Fibroblast of upper back skin (primary cell): ENCODE measurements at places on chromosomes 1 and 21.

GRCh38 chr1:182785181-182785580 lies 4.4 kb upstream of the NPL start:
- DNase-seq: no peak

GRCh38 chr1:210723646-210724045 lies 394.9 kb downstream of the HHAT start:
- DNase-seq: no peak

DNA sequence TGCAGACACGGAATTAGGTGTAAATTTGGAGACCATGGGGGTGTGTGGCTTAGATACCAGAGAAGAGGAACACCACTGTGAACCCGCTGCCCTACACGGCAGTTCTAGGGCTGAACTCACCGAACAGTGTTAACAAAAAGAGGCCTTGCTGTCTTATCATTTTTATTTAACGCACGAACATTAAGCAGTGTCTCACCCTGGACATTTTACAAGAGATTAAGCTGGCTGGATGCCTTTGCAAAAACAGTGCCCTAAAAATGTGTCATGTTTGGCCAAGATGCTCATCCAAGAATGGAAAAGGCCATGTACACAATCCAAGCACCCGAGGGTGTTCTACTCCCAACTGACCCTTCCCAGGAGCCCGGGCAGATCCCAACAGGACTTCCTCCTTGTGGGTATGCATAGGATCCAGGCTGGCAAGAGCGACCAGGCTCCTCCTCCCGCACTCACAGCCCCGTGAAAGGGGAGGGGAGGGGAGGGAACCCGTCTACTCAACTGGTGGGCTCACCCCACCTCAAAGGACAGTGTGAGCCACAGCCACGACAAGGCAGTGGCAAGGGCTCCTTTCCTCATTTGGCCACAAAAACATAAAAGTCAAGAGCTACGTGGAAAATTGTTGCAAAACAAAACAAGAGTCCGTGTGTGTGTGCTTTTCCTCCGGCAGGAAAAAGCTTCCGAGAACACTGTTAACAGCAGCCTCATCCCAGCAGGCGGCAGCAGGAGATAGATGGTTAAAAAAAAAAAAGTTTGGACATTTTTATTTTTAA lies 20.3 kb downstream of the C2CD2 start:
- peak; percentile 34 for DNase-seq

- peak; percentile 34 for DNase-seq
These were observed 7.0 kb downstream of the FBLIM1 start for GRCh38 chr1:15765495-15766194.

- DNase-seq: peak; percentile 94
These were observed 21.4 kb downstream of the CNIH3 start for GRCh38 chr1:224637515-224637914.

DNA sequence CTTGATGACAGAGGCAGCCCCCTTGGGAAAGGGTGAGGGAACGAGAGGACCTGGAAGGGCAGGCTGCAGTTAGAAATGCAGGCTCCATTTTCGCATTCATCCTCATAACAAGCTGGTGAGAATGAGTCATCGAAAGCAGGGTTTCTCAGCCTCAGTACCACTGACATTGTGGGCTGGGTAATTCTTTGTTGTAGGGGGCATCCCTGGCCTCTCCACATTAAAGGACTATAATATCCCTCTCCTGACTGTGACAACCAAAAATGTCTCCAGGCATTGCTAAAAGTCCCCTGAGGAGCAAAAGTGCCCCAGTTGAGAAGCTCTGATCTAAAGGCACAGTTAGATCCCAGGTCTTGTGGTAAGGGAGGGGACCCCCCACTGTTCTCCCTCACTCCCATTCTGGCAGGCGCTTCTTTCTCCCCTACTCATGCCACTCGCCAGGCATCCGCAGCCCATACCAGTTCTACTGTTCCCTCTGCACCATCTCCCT lies 20.4 kb downstream of the KCNN3 start:
- DNase-seq: no peak

GRCh38 chr1:204659056-204659455 lies 26.5 kb downstream of the LRRN2 start:
- DNase-seq: no peak

GRCh38 chr1:29222686-29223085 lies 8.0 kb downstream of the MECR start:
- DNase-seq: no peak

DNA sequence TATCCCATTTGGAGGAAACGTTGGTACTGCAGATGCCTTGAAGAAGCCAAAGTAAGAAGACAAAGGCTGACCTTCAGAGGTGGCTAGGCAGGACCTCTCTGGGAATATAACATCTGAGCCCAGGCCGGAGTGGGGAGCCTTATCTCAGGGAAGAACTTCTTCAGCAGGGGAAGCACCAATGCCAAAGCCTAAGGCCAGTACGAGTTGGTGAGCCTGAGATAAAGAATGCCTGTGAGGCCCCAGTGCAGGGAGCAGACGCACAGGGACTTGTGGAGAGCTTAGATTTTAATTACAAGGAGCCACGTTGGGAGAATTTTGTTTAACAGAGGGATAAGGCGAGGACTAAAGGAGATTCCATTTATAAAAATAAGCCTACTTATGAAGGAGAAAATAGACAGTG lies 468.8 kb upstream of the RUNX1 start:
- DNase-seq: no peak

DNA sequence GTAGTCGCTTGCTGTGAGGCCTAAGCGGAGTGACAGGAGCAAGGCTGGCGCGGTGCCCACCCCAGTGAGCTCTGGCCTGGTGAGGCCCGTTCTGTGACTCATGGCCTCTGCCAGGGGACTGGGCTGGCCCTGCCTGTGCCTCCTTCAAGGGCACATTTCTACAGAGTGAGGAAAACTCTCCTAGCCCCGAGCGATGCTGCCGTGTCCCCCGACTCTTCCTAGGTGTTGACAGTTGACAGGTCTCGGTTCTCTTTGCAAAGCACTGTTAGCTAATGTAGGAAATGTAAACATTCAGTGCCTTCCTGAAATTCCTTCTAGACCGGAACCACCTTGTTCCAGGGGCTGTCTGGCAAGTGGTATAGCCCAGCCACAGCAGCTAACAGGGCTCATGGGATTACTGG lies 43.9 kb downstream of the ABCG1 start:
- DNase-seq: peak; percentile 3

- DNase-seq: no peak
These were observed 30.4 kb downstream of the TRIT1 start for GRCh38 chr1:39852876-39853275.

- no peak for DNase-seq
These were observed 45.7 kb downstream of the ACOT7 start for GRCh38 chr1:6347641-6348487.

DNA sequence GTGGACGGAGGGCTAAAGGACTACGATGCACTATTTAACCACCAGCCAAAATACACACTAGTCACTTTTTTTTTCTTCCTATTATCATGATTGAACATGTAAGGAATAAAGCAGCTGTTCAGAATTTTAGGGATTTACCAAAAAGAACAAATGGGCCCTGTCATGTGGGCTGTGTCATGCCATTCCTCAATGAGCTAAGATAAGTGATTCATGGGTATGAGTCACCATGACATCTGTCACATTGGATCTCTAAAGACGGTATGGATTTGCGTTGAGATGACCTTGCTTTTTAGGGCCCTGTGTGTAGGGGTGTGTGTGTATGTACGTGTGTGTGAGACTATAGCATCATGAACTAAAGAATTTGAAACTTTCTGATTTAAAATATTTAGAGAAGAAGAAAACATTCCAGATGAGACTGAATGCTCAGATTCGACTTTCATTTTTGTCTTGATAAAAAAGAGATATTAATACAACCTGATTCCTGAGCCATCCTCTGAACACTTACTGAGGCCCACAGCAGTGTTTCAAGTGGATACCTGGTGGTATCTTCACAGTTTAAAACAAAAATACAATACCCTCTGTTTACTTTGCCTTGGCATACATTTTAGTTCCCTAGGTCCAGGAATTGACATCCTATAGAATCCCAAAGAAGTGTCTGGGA lies 246.1 kb upstream of the DUSP10 start:
- peak; percentile 81 for DNase-seq

GRCh38 chr1:235938709-235939479 lies 72.2 kb upstream of the LYST start:
- no peak for DNase-seq

DNA sequence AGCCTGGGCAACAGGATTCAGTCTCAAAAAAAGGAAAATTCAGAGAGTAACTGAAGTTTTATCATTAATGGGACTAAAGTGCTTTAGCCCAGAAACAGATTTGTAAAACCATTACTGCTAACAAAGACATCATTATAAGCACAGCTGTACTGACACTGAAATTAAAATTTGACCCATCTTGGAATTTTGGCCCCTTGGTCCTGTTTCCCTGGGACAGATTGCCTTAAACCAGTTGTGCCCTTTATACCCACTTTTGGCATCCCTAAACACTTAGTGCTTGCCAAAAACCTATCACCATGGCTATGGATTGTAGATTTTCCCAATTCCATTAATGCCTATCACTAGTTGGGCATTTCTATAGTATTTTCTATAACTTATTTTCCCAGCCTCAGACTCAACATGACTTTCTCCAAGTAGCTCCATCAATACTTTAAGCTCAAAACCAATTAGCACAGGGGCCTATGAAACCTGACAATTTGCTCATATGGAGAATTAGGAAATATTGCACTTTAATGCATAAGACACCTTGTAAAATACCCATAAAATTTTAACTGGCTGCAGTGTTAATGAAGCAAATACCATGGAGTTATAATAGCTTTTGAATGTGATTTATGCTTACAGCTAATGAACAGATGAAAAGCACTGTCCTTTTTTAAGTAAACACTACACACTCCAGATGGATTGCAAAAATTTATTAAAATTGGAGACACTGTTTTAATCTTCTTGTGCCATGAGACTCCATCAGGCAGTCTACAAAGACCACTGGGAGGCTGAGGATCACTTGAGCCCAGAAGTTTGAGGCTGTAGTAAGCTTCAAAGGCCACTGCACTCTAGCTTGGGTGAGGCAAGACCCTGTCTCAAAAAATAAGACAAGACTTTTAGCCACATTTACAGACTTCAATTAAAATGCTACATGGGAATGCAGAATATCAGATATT lies 4.3 kb downstream of the GAS5 start:
- no peak for DNase-seq

GRCh38 chr1:1938276-1938573 lies 19.1 kb upstream of the TMEM52 start:
- no peak for DNase-seq

- DNase-seq: no peak
These were observed 5.5 kb downstream of the C2CD2 start for GRCh38 chr21:41948078-41948895.

DNA sequence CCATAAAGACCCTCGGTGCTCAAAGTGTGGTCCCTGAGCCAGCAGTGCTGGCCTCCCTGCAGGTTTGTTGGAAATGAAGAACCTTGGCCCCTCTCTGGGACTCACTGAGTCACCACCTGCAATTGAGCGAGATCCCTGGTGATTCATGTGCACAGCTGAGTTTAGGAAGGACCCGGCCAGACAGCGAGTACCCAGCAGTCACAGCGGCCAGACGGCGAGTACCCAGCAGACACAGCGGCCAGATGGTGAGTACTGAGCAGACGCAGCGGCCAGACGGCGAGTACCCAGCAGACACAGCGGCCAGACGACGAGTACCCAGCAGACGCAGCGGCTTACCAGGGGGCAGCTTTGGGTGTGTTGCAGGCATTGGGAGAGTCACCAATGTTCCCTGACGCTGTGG lies 123.8 kb downstream of the PRDM16 start:
- no peak for DNase-seq

DNA sequence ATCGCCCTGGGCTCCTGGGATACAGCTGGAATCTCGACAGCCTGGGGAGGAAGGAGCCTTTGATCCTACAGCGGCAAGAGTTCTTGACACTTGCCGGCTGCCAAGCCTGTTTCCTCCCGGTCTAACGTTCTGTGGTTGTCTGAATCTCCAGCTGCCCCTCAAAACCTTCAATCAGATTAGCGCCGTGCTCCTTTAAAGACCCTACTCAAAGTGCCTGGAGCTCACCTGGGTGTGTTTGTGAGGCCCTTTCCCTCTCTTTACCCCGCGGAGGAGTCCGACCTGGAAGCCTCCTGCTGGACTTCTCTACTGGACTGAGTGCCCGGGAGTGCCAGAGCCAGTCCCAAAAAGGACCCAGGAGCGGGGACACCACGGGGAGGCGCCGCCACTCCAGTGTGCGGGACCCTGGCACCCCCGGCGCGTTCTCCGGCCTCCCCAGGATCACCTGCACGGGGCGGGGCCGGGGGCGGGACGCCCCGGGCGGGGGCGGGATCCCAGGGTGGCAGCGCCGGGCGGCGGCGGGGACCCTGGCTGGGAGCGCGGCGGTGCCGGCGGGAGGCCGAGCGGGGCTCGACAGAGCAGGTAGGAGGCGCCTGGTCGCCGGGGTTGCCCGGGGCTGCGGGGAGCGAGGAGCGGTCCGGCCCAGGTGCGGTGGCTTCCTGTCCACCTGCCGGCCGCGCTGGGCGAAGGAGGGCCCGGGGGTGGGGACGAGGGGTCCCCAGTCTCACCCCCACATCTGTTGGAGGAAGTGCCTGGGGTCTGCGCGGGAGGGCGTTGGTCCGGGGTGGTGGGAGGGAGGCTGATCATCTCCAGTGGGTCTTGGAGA lies at the start of gene NCMAP:
TSS of gene NCMAP (plus strand) at position 497 of the 823 bp plus-strand sequence. CDS start 39,344 bp downstream, outside the sequence.
- DNase-seq: no peak

- DNase-seq: no peak
These were observed 198.5 kb downstream of the PLA2G4A start for GRCh38 chr1:187027253-187027652.

GRCh38 chr1:107135463-107135862 lies 5.4 kb upstream of the NTNG1 start:
- peak; percentile 78 for DNase-seq

DNA sequence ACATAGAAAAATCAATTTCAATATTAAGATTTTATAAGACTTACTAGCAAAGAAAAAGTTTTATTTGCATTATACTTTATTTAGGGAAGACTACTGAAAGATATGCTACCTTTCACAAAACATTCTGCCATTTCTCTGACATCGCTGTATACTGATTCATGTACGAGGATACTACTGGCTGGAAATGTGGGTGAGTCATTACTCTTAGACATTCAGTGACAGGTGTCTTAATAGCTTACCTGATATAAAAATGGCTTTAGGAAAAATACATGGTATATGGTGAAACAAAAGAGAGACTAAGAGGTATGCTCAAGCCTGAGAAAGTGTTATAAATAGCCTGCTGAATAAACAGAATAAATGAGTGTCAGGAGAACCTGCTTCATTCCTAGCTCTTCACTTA lies 73.0 kb upstream of the EXO1 start:
- DNase-seq: no peak

DNA sequence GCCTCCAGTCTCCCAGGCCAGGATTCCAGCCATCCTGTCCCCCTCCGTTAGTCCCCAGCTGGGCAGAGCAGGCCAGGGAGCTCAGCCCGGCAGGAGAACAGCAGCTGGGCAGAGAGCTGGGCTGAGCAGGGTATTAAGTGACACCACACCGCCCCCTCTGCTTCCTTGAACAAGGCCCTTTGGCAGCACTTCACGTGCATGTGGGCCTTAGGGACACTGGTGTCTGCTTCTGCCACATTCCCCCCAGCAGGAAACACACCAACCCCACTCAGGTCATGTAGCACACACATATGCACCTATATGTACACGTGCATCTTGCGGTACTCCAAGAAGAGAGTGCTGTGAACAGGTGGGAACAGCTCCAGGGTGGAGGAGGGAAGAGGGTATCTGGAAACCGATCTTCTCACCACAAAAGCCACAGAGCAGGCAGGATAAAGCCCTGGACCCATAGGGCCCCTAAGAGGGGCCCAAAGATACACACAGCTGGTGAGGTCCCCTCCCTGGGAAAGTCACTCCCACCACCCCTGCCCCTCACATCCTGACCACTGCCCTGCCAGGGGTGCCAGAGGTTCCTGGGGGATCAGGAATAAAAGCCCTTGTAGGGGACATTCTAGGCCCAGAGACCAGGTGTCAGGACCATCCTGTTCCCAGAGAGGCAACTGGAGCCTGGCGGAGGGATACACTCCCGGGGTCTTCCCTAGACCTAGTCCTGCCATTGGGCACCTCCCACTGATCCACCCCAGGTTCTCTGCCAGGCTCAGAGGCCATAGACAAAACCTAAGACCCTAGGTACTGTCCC lies 4.5 kb downstream of the EPHA2 start:
- peak; percentile 26 for DNase-seq
